Stimulated activated CD4-positive, alpha-beta T cell treated with anti-CD3 and anti-CD28 coated beads, Interleukin-4, amount 100 ng/mL, for 24 hours (primary cell): ENCODE measurements at places on chromosomes 11 and 22.

GRCh38 chr11:68040957-68041591 is 2.2 kb downstream of the TCIRG1 start:
- no peak for DNase-seq

DNA sequence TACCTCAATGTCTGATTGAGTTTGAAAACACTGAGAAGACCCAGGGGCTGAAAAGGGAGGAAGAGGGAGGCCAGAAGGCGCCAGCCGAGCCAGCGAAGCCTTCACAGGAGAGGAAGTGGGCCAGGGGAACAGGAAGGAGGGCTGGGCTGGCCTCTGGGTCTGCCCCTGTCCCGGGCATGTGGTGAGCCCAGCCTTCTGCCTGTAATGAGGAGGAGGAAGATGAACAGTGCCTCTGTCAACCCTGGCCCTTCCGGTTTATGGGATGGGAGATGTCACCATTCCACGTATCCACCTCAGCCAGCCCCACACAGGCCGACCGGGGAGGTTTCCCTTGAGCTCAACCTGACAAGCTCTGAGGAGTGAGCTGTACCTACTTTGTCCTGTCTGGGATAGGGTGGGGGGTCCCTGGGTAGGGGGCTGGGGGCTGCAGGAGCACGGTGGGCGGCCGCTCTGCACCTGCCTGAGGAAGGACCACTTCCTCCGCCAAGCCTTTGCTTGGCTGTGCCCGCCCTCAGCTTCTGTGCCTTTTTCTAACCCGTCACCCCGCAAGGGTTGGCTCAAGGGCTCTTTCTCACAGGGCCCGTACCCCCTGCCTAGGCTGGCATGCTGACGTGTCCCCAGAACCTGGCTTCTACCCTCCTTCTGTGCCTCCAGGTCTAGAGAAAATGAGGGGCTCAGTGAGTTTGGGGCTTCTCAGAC is 2.0 kb downstream of the PARVG start:
- DNase-seq: peak; percentile 32

- no peak for DNase-seq
These were observed 42.1 kb upstream of the PHF21B start for GRCh38 chr22:45051946-45052345.

DNA sequence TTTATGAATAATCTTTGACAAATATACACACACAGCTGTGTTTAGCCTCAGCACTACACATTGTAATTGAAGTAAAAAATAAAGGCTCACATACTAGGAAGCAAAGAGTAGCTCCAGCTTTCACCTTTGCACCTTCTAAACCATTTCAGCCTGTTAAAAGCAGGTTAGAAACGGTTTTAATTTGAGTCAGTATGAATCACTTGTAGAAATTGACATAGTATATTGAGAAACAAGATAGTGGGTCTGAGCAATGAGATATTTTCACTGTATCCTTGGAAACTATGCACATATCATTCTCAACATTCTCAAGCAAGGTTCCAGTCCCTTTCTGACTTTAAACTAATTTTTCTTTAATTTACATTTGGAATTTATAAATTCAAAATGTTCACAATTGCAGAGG is 380.3 kb downstream of the AASDHPPT start:
- no peak for DNase-seq

- DNase-seq: no peak
These were observed 59.0 kb upstream of the SHANK2 start for GRCh38 chr11:71311176-71311925.

DNA sequence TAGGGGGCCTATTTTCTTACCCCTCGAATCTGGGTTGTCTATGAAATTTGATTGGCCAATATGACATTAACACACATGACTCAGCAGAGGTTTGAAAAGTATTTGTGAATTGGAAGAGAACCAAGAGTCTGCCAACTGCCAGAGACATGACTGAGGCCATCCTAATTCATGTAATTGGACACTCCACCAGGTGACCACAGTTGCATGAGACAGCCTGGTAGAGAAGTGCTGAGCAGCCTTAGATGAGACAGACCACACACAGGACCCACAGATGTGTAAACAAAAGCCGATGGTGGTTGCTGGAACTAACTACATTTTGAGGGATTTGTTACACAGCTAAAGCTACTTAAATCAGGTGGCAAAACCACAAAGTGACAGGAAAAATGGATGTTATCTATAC is 855 bp upstream of the MS4A5 start:
- DNase-seq: no peak

- no peak for DNase-seq
These were observed 168.2 kb downstream of the KIRREL3 start for GRCh38 chr11:126832387-126832786.

DNA sequence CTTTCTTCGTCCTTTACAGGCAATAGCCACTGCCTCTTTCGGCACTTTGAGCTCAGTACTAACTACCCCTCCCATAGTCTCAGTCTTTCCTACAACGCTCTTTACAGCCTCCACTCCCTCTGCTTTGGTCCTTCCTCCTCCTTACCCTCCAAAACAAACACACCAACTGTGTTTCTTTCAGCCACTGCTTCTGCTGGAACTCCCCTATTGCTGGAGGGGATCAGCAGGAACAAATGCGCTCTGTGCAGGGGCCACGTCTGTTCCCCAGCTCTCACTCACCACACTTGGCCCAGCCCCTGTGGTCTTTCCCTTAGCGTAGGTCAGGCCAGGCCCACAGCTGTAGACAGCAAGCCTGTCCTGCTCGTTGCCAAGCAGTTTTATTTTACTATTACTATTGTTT is 42.3 kb downstream of the PC start:
- no peak for DNase-seq

GRCh38 chr11:57387289-57388030 is 3.0 kb downstream of the PRG2 start:
- no peak for DNase-seq

DNA sequence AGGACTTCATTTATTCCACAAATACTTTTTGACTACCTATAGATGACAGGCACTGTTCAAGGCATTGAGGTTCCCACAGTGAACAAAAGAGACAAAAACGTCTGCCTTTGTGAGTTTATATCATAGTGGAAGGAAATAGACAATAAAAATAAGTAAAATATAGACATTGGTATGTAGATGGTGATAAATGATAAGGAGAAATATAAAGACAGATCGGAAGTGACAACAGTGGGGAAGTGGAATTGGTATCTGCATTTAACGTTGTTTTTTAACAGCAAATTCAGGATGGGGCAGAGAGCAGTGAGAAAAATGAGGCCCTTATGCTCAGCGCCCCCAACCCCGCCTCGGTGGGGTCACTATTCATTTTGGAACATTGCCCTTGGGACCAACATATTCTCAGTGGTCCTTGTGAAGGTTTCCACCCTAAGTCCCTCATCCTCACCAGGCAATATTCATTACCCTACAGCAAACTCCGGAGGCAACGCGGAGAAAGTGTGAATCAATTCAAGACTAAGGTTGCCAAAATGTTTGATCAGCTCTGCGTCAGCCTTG is 627 bp upstream of the PEX26 start:
- DNase-seq: no peak

DNA sequence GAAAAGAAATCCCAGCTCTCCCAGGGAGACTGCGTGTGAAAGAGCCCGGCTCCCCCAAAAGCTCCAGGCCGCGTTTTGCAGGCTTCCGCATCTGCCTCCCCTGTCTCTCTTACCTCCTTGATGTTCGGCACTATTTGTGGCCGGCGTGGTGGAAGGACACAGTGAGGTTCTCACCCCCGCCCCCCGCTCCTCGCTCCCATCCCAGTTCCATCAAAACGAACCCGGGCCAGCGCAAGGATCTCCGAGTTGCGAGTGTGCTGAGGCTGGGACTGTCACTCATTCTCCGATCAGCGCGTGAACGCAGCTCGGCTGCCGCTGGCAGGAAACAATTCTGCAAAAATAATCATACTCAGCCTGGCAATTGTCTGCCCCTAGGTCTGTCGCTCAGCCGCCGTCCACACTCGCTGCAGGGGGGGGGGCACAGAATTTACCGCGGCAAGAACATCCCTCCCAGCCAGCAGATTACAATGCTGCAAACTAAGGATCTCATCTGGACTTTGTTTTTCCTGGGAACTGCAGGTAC is at the start of gene NCAM1:
Gene NCAM1 (plus strand): TSS at position 275 of the 523 bp plus-strand sequence.
- DNase-seq: peak; percentile 7

- DNase-seq: no peak
These were observed 10.1 kb upstream of the GAB2 start for GRCh38 chr11:78427615-78428265.

DNA sequence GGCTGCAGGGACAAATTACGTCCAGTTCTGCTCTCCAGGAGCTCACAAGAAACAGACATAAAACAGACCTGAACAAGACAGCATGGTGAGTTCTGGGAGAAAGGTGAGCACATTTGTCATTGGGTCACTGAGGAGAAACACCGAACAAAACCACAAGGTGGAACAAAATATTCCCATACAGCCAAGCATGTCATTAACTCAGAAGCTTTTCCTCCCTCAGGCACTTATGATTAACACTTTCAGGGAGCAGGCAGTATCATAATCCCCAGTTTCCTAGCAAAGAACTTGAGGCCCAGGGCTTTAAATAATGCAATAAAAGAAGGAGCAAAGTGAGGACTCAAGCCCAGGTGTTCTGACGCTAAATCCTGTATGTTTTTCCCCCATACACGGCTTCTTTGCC is 43.0 kb downstream of the P4HA3 start:
- no peak for DNase-seq

- DNase-seq: no peak
These were observed 2.7 kb downstream of the CADM1 start for GRCh38 chr11:115501502-115501892.
